ENCODE measurements at places on chromosomes 13 and 19.

GRCh38 chr13:30895773-30896172 lies 10.3 kb upstream of the MEDAG start:
- no peak for DNase-seq

DNA sequence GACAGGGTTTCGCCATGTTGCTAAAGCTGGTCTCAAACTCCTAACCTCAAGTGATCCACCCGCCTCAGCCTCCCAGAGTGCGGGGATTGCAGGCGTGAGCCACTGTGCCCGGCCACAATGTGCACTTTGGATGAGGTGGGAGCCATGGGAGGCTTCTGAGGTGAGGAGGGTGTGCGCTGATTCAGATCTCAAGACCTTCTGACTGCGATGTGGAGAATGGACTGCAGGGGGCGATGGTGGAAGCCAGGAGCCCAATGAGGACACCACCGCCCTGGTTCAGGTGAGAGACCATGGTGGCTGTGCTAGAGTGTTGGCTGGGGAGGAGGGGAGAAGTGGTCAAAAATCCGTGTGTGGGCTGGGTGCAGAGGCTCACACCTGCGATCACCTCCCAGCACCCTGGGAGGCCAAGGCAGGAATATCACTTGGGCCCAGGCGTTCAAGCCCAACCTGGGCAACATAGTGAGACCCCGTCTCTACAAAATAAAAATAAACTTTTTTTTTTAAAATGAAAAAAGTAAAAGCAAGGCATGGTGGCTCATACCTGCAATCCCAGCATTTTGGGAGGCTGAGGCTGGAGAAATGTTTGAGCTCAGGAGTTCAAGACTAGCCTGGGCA lies 5.6 kb downstream of the INAFM1 start:
- no peak for DNase-seq

DNA sequence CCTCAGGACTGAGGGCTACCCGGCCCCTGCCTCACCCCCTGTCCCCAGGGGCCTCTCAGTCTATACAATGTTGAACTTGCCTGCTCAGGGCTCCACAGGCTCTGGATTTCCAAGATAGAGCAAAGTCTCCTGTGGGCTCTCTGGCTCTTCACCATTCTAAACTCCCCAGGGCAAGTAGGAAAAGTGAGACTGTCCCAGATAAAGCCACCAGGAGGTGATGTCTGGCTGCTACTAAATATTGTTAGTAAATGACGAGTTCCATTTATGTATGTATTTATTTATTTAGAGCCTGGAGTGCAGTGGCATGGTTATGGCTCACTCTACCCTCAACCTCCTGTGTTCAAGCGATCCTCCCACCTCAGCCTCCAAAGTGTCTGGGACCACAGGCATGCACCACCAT lies 73.6 kb upstream of the SIAH3 start:
- no peak for DNase-seq

DNA sequence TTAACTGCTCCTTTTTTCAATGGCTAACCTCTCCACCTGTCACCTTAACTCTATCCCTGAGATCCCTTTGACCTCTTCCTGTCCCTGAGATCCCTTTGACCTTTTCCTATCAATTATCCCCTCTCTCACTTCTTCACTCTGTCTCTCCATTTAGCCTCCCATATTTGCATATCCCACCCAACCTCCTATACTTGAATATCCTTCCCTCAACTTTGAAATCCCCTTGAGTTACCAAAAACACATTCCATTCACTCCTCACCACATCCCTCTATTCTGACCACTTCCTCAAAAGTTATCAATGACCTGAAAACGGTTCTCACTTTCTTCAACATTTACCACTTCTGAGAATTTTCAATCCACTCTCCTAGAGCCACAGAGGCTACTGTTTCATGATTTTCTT lies 3.0 kb downstream of the MYCBP2 start:
- no peak for DNase-seq

GRCh38 chr19:50537769-50538230 lies 24.1 kb upstream of the ASPDH start:
- DNase-seq = peak; percentile 30

DNA sequence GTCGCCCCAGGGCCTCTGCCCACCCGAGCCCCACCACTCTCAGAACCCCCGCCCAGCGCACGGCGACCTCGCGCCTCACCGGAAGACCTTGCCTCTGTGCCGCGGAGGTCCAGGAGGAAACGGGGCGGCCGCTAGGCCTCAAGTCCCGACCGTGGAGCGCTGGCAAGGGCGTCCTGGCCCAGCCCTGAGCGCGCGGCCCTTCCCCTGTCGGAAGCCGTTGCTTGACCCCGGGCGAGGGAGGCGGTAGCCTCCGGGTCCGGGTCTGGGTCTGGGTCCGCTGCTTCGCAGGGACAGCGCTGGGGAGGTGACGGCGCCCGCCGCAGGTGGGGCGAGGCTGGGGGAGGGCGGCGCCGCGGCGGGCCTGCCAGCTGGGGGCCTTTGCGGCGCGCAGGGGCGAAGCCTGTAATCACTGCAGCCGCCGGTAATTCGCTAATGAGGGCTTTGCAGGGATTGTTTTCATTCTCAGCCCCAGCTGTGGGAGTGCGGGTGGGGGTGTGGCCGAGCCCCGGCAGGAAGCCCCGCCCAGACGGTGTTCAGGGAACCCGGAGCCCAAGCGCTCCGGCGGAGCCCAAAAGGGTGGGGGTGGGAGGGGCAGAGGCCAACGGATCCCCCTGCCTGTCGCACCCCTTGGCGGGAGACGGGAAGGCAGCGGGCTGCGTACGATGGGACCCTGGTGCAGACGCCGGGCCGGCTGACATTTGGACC lies 8.6 kb downstream of the C19orf25 start:
- peak; percentile 47 for DNase-seq

DNA sequence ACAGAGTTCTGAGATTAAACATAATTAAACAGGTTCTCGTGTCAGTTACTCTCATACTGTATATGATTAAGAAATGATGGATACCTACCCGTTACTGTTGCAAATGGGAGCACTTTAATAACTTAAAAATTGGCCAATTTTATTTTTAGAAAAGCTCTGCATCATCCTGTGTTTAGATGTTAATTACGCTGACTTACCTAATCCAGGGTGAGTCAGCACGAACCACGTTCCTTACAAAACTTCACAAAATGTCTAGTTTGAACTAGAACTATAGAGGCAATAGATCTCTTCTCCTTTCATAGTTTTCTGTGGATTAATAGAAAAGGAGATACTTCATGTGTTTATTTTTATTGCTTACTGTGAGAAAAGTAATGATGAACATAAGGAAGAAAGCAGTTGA lies 363.9 kb downstream of the MYO16 start:
- no peak for DNase-seq

GRCh38 chr13:39462428-39462827 lies 140.6 kb downstream of the LHFPL6 start:
- no peak for DNase-seq

DNA sequence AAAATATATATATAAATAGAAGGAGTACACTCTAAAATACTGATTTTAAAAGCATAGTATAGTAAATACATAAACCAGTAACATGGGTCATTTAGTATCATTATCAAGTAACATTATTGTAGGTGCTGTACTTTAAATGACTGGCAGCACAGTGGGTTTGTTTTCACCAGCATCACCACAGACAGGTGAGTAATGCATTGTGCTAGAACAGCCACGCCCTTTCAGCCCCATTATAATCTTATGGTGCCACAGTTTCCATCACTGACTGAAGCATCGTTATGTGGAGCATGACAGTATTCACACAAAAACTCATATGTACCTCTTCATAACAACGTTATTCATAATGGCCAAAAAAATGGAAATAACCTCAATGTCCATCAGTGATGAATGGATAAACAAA lies 88.3 kb downstream of the DHRS12 start:
- DNase-seq = no peak

- no peak for DNase-seq
Measured at GRCh38 chr13:61136093-61136492, 279.6 kb downstream of the PCDH20 start.

- DNase-seq = no peak
Measured at GRCh38 chr19:44582581-44583265, 30.6 kb upstream of the IGSF23 start.

GRCh38 chr13:49858178-49858856 lies 65.8 kb upstream of the KPNA3 start:
- no peak for DNase-seq

- DNase-seq = no peak
Measured at GRCh38 chr19:3369337-3370213, 3.2 kb downstream of the NFIC start.

DNA sequence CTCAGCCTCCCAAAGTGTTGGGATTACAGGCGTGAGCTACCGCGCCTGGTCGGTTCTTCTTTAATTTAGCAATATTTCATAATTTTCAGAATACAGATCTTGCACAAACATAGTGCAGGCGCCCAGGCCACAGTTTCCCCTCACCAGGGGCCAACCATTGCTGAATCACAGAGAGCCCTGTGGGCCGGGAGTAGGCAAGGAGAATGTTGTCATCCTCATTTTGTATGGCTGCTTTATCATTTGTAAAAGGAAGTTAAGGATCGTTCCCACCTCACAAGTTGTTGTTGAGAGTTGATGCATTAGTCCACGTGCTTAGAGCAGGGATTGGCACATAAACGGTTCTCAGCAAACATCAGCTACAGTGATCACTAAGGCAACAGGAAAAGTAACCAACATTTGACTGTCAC lies 30.2 kb downstream of the MEIS3 start:
- no peak for DNase-seq

GRCh38 chr19:20669263-20669662 lies 7.9 kb upstream of the ZNF626 start:
- no peak for DNase-seq
